ENCODE measurements at places on chromosomes 1 and 21.
A peak's percentile ranks its signal among the peaks of the same experiment; 100 is the strongest.

DNA sequence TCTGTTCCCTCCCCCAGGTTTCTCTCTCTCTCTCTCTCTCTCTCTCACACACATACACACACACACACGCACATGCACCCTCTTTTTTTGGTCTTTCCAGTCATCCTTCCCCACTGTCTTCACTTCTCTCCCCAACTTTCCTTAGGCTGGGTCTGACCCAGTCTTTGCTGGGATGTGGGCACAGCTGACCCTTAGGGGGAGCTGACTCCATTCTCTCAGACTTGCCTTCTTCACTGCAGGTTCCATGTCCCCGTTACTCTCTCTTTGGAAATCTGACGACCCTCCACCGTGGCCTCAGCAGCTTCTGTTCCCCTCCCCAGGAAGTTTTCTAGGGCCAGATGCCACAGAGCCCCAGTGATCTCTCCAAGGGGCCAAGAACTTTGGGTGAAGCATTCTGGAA is 2.1 kb downstream of the DISP3 start:
- DNase-seq: no peak

DNA sequence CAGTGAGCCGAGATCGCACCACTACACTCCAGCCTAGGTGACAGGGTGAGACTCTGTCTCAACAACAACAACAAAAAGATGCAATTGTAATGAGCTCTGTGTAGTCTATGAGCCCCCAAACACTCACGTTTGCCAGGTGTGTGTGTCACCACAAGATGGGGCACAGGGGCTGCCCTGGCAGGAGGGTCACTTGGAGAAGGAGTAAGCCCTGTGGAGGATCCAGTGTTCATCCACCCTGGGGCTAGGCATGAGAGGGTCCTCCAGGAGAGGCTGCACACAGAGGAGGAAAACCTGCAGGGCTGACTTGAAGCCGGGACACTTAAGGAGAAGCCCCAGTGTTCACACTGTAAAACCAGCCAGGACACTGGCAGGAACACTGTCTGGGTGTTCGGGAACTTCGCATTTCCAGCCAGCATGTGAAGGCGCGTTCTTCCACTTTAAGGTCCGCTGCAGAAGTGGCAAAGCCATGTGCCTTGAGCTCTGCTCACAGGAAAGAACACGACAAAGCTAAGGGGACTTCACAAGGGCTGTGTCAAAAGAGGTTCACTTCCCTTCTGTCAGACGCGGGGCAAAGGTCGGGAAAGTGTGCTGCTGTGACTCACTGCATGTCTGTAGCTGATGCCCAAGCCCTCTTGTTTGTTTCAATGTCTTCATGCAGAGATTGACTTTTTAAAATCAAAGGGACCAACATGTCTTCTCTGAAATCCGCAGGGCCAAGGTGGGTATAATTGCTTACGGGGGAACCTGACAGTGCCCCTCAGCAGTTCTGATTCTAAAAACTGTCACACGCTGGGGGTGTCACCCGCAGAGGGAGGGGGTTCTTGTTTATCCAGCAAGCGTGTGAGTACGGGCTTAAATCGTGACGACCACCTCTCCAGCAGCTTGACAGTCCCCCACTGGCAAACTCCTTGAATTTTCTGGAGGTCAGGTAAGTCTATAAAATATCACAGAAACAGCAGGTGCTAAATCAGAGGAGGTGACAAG is 102.8 kb downstream of the RIPK4 start:
- no peak for DNase-seq

GRCh38 chr1:11559591-11559970 is 80.6 kb downstream of the DISP3 start:
- DNase-seq: no peak

GRCh38 chr1:238119060-238119459 is 228.3 kb upstream of the ZP4 start:
- peak; percentile 21 for DNase-seq

- no peak for DNase-seq
Measured at GRCh38 chr1:204196068-204196795, at the start of gene KISS1. KISS1 (minus strand) TSS chr1:204196491; CDS start chr1:204192876, 3,615 bp downstream.

GRCh38 chr21:26845066-26845758 is at the start of gene ADAMTS1:
ADAMTS1 (minus strand) TSS chr21:26845409; CDS start chr21:26844954, 455 bp downstream.
- DNase-seq: peak; percentile 85

DNA sequence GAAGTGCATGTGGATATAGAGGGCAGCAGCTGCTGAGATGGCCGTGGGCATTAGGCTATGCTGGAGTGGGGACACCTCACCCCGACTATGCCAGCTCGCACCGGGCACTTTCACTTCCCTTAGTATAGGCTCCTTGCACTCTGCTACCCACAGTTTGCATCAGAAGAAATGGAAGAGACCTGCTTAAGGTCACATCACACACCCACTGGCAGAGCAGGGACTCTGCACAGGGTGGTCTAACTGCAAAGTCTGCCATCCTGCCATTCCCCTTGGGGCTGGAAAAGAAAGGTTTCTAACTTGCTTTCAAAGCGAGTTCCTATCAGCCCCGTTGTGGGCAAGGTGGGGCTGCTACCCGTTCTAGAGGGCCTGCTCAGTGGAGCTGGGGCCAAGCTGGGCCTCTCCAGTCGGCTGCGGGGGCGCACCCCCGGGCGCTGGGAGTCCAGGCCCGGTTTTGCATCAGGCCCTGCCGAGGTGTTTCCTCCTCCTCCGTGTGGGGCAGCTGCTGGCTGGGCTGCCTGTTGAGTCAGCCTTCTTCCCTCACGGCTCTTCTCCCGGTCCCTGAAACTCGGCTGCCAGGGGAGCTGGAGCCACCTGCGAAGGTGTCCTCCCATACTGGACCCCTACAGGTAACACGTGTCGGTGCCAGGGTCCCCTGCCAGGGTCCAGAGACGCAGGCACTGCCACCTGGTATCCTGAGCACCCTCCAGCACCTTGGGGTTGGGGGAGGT is at the start of gene SYTL1:
Gene SYTL1 (plus strand): TSS at position 498 of the 728 bp plus-strand sequence. CDS start 3,313 bp downstream, outside the sequence.
- DNase-seq: peak; percentile 59

- DNase-seq: no peak
Measured at GRCh38 chr1:59007429-59007819, 223.6 kb upstream of the JUN start.

DNA sequence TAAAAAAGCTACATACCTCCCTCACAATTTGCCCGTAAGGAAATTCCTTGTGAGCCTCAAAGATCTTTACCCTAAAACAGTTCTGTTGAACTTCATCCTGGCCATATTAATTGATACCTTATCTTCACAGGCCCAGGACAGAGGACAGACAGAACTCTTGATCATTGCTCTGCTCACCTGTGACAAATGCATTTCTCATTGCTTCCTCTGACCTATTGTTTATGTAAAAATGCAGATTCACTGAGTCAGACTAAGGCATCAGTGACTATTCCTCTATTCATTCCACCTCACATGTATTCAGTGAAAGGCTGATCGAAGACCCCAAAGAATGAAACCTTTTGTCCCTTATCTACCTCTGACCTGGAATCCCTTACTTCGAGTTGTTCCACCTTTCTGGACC is 61.0 kb downstream of the BACH1 start:
- no peak for DNase-seq

GRCh38 chr1:158686111-158687009 is at the start of gene SPTA1:
SPTA1 (minus strand) TSS chr1:158686715; CDS start chr1:158686517, 198 bp downstream.
- DNase-seq: no peak

- no peak for DNase-seq
Measured at GRCh38 chr1:229064320-229065168, 206.4 kb upstream of the RAB4A start.

- DNase-seq: no peak
Measured at GRCh38 chr1:246364415-246364941, 142.6 kb downstream of the SMYD3 start.

DNA sequence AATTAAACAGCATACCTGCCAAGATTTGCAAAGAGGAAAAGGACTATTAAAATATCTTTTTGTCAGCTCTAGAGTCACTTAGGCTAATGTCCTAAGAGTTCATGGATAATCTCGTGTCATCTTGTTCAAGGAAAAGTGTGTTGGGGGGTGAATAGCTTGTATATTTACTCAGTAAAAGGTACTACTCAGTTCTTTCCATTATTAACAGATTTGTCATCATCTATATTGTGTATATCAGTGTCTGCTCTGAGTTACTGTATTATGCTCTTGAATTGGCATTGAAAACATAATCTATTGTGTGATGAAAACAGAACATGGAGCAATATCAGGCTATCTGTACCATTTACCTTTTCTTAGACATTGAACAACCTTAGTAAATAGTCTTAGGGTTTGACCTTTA is 41.9 kb downstream of the SMG7 start:
- DNase-seq: no peak

GRCh38 chr1:46575300-46575699 is 23.9 kb upstream of the KNCN start:
- DNase-seq: peak; percentile 16

DNA sequence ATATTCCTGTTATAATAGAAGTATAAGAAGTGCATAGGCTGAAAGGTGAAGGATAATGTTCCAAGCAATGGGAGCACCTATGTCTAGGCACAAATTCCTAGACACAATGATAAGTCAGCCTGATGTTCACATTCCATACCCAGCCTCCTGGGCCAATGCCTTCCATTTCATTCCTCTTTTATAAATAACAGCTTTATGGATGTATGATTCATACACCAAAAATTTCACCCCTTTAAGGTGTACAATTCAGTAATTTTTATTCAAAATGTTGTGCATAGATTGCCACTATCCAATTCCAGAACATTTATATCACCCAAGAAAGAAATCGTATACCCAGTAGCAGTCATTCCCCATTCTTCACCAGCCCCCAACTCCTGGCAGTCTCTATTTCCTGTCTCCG is 118.8 kb downstream of the BRINP2 start:
- DNase-seq: no peak

DNA sequence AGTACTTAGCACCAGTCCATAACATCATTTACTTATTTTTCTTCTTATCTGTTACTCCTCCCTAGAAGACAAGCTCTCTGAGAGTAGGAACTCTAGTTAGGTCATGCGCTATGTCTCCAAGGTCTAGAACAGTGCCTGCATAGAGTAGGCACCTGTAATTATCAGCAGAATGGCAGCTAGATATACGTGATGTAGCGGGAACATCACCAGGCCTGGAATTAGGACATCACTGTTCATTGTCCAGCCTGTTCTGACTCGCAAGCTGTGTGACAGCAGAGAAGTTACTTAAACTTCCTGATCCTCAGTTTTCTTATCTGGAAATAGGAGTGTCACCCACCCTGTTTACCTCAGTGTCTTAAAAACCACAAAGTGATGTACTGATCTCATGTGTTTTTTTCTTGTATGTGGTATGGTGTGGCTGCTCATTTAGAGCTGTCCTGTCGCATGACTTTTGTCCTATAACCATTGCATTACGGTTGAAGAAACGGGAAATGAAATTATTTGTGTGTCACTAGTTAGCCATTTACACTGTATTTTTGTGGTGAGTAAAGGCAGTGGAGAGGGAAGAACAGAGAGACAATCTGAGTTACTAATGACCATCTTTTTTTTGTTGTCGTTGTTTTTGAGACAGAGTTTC is 37.1 kb upstream of the EXO1 start:
- no peak for DNase-seq

DNA sequence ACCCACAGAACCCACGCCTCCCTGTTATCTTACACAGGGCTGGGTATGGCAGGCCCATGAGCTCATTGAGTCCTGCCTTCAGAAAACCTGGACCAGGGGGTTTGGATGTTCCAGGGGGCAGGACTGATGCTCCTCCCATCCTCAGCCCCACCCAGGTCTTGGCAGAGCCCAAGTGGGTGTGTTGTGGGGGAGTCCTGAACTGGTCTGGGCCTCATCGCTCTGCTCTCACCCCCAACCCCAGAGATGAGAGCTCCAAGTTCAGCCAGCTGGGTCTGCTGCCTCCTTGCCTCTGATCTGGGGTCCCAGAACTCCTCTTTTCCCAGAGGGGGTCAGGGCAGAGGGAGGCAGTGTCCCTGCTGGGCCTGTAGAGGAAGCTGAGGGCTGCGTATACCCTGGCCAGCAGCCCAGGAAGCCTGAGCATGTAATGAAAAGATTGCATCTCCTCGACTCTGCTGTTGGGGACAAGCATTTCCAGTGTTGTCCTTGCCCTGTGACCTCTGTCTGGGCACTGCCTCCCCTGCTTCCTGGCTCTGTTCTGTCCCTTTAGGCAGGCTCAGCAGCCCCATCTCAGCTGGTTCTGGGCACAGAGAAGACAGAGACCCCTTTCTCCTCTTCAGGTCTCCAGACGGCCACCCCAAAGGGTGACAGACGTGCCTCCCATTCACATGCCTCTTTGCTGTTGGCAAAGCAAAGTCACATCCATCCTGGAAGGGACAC is 54.7 kb upstream of the EPS8L3 start:
- no peak for DNase-seq

- DNase-seq: no peak
Measured at GRCh38 chr1:203380420-203381150, 29.7 kb upstream of the FMOD start.

- peak; percentile 90 for DNase-seq
Measured at GRCh38 chr1:150561254-150561973, 12.2 kb downstream of the ADAMTSL4 start.

GRCh38 chr21:34223376-34223775 is 140.4 kb upstream of the KCNE2 start:
- DNase-seq: no peak

DNA sequence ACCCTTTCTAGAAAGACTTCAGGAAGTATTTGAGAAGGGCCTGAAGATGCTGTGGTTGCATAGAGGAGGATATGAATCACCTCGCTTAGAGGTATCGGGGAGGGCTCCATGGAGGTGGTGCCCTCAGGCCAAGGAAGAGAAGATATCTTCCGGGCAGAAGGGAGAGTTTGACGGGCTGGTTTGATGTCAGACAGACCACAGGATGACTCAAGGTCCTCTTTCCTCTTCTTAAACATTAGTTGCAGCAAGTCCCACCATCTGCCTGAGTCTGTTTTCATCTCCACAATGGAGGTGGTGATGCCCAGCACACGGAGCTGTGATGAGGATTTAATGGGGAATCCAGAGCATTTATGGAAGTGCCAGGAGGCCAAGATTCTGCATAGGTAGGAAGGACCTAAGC is 25.1 kb upstream of the RUNX3 start:
- DNase-seq: no peak

- no peak for DNase-seq
Measured at GRCh38 chr1:164858096-164858632, 299.2 kb downstream of the PBX1 start.

DNA sequence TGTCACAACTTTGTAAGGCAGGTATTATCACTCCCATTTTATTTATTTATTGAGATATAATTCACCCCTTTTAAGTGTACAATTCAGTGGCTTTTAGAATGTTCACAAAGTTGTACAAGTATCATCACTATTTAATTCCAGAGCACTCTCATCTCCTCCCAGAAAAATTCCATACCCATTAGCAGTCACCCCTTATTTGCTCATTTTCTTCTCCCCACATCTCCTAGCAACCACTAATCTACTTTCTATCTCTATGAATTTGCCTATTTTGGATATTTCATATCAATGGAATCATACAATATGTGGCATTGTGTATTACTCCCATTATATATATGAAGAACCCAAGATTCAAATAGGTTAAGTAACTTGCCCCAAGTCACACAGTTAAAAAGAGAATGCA is 7.0 kb downstream of the DSTYK start:
- DNase-seq: no peak

DNA sequence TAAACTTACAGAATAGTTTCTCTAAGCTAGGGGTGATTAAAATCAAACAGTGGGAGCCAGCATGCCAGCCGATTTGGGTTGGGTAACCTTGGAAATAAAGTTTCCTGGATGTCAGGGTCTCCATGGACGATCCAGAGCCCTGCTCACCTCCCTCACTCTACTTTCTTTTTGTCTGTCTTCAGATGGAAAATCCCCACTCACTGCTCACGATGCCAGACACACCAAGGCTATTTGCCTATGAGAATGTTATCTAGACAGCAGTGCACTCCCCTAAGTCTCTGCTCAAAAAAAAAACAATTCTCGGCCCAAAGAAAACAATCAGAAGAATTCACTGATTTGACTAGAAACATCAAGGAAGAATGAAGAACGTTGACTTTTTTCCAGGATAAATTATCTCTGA is 13.9 kb downstream of the SLAMF7 start:
- DNase-seq: no peak
